CD4-positive, alpha-beta T cell treated with Interleukin-17A for 4 hours (primary cell): ENCODE measurements at places on chromosomes 2 and 18.

DNA sequence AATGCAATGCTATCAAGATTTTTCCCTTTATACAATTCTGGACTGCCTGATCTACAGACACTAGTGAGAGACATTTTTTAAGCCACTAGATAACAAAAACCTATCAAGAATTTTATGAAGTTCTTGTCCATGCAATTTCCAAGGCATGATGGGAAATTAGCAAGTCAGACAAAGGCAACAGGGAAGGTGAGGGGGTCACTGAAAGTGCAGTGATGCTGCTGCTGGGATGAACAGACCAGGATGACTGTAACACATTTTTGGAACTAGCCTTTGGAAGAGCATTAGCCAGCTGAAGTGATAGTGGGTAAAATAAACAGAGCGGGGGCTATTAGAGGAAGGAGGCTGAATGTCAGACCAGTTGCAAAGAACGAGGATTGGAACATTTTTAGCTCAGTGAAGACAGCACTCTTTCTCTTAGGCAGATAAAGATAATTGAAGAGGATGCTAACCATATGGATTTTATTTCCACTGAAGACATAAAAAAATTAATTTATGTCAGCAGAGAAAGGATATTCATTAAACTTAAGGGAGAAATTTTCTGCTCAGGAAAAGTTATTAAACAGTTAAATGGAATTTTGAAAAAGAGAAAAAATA, 17.9 kb downstream of the NRXN1 start:
- no peak for DNase-seq

DNA sequence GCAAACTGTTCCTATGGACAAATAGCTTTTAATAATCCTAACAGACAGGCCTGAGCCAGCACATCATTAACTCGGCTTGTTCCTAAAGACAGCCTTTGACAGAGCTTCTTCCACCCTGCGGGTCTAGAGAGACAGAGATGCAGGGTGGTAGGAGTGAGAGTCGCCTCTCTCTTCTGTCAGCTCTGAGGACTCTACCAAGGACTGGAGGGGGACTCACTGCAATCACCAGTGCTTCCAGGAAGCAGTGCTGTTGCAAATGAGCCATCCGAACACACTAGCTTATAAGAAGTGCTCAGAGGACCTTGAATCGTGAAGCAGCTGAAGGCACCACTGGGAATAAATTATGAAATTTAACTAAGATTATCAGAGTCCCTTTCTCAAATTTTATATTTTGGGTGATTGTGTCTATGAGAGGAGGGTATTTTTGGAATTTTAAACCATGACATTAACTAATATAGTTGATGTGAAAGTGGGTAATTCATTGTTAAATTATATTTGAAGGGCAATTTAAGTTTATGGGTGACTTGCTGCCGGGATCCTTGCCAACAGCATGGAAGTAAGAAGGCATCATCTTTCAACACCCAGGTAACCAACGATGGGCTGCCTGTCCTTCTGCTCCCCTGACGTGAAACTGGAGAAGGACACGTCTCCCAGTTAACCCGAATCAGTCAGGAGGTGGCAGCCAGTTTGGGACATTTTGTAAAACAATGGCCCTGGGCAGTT, 43.6 kb upstream of the PXDN start:
- DNase-seq, result no peak

DNA sequence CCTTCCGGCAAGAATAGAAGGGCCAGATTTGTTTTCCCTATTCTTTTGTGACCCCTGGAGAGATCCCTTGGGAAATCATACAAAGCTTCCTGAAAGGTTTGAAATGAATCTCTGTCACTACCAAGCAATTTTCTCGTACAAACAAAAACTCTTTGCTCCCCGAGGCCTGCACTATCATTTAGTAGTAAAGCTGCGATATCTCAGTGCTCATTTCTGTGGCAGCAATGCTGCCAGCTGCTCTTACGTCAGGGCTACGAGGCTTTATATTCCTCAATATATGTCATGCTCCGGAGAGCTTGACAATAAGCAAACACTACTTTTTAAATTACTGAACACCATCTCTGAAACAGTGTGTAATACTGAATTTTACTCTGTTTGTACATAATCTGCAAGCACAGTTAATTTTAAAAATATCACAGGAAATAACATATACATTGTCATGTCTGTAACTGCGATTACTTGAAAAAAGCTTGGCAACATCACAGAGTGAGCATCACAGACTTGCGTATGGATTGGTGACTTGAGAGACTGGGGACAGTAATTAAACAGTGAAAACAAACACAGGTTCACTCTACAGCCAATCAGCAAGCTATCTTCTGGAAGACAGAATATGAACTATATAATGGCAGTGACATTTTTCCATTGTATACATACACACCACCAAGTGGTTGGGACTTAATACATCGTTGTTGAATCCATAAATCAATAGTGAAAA, 403.3 kb upstream of the NETO1 start:
- no peak for DNase-seq

GRCh38 chr18:63879709-63880108, 7.8 kb upstream of the SERPINB2 start:
- DNase-seq, result no peak

- DNase-seq, result no peak
These were observed 24.2 kb downstream of the STEAP3 start for GRCh38 chr2:119247844-119248271.

DNA sequence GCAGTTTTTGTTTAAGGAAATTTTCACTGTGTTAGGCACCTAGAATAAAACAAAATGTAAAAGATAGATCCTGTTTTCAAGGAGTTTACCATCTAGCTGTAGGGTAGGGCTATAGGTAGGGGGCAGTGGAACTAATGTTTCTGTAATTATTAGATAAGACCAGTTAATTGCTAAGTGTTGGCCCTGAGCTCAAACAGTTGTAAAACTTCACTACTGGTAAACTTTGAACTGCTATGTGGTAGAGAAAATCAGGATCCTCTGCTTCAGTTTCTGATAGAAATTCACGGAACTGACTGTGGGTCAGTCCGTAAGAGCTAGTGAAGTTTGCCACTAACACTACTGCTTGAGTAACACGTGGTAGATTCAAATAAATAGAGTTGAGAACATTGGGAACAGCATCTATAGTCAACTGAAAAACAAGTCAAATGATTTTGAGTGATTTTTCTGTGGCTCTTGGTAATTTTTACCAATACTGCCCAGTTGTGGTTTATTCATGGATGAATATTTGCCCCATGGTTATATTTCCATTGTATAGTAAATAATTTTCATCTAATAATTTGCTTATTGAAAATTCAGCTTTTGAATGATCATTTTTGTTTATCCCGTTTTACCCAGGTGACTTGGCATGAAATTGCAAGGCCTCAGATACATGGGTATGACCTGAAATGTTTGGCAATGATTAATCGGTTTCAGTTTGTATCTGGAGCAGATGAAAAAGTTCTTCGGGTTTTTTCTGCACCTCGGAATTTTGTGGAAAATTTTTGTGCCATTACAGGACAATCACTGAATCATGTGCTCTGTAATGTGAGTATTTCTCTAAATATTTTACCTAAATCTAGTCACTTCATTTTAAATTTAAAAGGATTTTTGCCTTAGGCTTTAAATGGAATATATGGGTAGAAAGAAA, 26.4 kb downstream of the ELP2 start:
- no peak for DNase-seq

DNA sequence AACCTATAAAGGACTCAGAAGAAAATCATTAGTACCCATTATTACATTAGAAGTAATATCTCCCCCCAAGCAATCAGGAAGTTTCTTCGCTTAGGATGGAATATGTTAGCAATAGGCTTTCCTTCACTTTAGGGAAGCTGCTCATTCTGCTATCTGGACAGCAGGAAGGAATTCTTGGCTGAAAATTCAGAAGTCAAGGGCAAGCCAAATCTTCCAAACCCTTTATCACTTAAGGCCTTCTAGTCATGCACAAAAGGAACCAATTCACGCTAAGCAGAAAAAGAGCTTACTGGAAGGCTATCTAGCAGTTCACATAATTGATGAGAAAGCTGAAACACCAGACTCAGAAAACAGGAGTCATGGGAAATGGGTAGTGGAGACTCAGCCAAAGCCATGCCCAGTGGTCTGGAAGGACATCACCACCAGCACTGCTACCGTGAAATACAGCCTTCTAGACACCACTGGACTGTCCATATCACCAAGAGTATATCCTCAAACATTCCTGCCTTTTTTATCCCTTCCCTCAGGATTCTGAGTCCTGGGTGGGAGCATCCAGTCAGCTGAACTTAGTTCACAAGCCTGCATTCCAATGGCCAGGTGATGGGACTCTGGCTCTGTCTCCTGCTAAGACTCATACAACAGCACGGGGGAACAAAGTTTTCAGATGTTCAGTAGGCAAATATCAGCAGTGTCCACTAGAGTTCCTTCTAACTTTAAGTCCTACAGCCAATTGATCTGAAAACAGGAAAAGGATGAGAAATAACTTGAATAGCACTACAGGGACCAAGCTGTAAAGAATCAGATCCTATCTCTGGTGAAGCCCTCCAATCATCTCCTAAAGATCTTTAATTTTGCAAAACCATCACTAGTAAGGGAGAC, 14.8 kb upstream of the ADAM17 start:
- no peak for DNase-seq

GRCh38 chr2:40554665-40555294, 102.9 kb upstream of the SLC8A1 start:
- peak; percentile 27 for DNase-seq

DNA sequence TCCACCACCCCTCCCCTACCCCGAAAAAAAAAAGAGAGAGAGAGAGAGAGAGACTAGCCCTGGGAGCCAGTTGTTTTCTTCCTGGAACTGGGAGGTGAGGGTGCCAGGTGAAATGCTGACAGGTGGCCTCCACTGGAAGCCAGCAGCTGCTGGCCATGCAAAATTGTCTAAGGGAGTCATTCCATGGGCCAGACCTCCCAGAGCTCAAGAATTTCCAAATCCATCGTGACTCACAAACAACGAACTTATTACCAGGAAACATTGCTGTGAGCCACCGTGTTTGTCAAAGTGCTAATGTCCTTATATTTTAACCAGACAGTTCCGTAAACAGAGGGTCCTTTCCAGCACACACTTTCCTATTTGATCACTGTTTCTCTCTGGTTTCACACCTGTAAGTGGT, 68.5 kb upstream of the PID1 start:
- no peak for DNase-seq

DNA sequence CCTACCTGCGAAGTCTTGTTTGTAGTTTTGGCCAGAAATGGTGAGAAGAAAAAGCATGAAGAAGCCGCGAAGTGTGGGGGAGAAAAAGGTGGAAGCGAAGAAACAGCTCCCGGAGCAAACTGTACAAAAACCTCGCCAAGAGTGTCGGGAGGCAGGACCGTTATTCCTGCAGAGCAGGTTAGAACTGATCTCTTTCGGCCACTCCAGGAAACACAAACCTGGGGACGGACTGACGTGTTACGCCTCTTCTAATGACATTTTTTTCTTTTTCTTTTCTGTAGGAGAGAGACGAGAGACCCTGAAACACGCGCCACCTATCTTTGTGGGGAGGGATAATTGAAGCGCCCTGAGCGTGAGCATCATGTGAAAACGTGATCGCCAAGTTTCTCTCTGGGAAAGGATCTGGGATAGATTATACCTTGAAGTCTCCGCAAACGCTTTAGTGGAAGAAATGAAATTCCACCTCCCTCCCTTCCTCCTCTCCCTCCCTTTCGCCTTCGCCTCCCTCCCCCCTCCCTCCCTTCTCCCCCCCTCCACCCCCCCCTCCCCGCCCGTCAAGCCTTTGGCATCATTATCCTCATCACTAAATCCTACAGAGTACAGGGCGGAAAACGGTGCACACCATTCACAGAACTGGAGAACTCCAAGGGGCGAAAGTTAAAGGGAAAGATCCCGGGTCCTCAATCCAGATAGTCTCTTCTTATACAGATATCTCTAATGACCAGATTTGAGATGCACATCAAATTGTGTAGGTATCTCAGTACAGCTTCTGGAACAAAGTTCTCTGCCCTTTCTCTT, at the start of gene ZEB2:
Gene ZEB2, minus strand, starts transcription at position 186 of the 798 bp plus-strand sequence. CDS start 2,769 bp downstream, outside the sequence.
- DNase-seq, result no peak

GRCh38 chr2:152488075-152488474, 153.1 kb downstream of the FMNL2 start:
- DNase-seq, result no peak

- DNase-seq, result no peak
These were observed 41.9 kb upstream of the TANC1 start for GRCh38 chr2:158926478-158926948.

DNA sequence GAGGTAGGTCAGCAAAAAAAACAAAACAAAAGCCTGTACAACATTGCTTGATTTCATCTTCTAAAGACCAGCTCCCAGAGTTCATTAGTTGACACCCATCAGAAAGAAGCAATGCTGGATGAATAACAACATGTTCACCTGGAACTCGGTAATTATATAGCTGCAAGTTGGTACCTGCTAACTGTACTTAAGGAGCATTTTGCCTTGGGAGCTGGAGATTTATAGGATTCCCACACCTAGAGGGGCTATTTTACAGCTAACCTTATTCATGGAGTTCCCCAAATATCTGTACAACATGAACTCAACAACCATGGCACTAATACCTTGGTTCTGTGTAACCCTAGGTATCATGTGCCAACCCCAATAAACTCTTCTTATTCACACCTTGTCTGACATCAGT, 281.1 kb upstream of the NCKAP5 start:
- no peak for DNase-seq

DNA sequence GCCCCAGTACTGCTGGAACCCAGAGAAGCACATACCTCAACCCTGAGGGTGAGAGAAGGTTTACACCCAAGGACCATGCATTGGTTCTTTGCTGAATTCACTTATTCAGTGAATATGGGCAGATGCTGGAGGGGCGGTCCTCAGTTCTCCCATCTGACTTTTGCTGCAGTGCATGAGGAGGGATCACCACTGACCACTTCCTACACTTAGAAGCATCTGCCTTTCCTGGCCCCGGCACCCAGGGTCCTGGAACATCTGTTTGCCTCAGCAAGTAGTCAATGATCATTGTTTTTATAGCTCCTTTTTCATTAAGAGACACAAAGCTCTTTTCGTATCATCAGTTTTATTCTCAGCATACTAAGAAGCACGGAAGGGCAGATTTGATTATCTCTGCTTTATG, 211.4 kb downstream of the SH3RF3 start:
- DNase-seq, result no peak

DNA sequence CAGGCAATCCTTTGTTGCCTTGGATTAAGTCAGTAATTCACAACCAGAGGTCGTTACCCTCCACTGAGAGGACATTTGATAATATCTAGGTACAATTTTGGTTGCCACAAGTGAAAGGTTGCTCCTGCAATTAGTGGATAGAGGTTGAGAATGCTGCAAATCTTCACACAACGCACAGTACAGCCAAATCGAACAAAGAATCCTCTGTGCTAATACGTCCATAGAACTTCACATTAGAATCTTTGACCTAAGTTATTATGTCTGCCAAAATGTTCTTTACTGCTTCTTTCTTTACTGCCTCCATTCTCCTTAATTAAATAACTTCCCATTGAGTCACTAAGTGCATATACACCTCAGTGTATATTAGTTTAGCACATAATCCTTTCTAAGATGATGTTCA, 879.5 kb downstream of the TRIB2 start:
- DNase-seq, result no peak

GRCh38 chr2:199064201-199064600, 393.5 kb downstream of the SATB2 start:
- DNase-seq, result no peak

- DNase-seq, result no peak
These were observed 135.0 kb upstream of the PKDCC start for GRCh38 chr2:41912776-41913175.
